ENCODE measurements at places on chromosomes 3 and 15. TPM values are rescaled to one million over a fixed set of nuclear protein-coding genes. Genes with fewer than 3 reads are reported as not detected.
A peak's percentile ranks its signal among the peaks of the same experiment; 100 is the strongest.

DNA sequence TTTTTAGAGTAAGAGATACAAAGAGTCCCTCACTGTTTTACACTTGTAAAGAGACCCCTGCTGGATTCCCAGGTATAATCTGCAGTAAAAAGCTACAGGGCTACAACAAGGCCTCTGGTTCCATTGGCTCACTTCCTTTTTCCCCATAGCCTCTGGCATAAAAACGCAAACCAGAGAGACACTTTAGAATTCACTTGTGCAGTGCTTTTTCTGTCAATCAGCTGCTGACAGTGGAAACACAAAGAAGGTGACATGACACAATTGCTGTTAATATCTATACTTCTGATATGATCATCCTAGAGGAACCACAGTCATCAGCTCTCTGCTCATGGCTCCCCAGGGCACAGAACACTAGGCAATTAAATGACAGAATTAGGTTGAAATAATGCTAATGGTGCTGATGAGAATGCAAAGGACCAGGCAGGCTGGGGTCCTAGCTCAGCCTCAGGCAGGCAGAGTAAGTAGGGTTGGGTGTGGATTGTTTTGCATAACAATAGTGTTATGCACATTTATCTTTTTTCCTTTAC is 667.9 kb upstream of the CFAP20DC start:
- no peak for DNase-seq

DNA sequence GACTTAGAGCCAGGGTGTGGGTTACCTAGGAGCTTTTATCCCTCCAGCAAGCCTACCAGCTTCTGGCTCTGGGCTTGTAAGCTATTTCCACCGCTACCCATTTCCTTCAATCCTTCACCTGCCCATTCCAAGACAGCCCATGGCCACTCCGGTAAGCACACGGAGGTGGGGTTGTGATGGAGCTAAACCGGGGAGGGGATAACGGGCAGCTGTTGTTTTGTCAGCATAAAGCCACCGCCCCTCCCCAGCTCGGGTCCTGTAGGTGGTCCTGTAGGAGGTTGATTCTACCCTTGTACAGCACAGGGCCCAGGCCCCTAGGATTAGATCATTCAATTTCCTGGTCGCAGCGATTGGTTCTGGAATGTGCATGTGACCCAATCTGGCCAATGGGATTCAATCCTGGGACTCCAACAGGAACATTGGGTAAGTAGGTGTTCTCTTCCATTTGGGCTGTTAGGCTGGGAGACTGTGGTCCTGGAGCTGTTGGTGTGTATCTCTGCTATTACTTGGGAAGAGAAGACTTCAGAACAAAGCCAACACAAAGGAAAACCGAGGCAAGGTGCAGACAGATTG is 150.6 kb downstream of the RAB11A start:
- DNase-seq = no peak

DNA sequence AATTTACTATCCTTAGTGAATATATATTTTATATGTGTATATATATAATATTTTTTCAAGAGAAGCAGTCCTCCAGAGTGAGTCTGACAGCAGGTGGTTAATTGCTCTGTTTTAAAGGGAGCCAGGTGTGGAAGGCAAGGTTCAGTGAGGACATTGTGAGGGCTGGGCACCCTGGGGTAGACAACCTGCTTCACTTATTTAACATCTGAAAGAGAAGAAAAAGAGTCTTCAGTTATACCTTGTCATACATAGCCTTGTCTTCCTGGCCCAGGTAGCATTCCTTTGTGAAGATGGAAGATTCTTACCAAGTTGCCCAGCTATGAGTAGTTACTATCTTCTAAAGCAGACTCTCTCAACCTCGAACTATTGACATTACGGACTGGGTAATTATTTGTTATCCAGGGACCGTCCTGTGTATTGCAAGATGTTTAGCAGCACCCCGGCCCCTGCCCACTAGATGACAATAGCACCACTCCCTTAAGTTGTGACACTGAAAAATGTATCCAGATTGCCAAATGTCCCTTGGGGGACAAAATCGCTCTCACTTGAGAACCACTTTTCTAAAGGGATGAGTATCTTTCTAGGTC is 336.0 kb upstream of the TRIM42 start:
- DNase-seq = no peak

DNA sequence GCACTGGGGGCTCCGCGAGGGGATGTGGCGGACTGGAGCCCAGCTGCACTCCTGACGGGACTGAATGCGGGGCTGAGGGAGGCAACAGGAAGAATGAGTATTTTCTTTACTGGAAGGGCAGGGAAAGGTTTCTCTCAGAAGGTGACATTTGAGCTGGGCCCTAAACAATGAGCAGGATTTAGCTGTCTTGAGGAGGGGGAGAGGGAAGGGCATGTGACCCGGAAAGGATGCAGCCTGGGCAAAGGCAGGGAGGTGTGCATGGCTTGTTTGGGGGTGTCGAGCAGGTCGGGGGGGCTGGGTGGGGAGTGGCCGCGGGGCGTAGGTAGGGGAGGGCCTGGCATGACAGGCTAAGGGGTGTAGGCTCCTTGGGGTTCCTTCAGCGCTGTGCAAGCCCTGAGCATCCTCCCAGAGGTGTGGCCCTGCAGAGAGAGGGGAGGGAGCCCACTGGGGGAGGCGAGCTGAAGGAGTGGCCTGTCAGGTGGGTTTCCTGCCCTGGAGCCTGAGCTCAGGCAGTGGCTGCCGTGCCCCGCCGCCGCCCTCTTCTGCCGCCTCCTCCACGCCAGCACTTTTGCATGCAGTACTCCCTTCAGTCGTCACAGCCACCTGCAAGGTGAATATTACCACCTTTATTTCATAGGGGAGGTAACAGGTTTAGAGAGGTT is 17.2 kb upstream of the ANKDD1A start:
- DNase-seq = peak; percentile 39

DNA sequence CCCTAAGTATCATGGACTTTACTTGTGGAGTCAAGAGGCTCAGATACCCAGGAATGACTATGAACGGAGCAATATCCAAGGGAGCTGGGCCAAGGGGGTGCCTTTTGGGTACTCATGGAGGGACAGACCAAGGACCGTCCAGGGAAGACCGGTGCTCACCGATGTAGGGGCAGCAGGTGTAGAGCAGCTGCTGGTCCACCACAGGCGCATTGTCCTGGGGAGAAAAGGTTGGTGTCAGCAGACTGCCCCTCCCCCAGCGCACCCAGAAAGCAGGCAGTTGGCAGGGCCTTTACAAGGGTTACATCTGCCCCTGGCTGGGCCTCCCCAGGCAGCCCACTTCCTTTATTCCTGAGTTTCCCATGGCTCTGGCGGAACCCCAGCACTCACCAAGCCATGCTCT is 7.5 kb downstream of the CDAN1 start:
- no peak for DNase-seq

DNA sequence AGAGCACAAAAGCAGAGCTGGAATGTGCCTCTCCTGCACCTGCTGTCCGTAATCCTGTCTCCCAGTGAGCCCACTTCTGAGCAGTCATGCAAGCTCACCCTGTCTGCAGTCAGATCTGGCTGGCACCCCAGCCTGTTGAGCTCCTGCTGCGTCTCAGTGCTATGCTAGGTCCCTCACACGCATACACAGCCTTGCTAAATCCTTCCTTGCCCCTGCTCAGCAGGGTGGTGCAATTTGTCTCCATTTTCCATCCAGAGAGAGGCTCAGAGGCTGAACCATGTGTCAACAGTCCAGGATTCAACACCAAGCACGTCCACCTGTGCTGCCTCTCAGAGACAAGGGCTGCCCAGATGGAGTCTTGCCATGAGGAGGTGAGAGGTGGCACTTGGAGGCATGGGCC is 11.0 kb downstream of the POMGNT2 start:
- DNase-seq = peak; percentile 79

- DNase-seq = peak; percentile 24
Observed at GRCh38 chr15:88450125-88450798, 16.9 kb downstream of the MRPL46 start.

DNA sequence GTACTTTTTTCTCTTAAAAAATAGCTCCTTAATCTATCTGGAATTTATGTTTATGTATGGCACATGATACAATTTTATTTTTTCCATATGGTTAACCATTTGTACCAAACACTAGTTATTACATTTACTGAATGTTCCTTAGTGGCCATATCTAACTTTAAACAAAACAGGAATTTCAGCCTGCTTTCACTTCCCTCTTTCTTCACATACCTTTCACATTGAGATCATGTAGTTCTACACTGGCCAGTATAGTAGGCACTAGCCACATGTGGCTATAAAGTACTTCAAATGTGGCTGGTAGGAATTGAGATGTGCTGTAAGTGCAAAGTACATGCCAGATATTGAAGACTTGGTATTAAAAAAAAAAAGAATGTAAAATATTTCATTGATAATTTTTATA is 4.7 kb upstream of the RYK start:
- DNase-seq = no peak

GRCh38 chr3:134441821-134442220 is 44.0 kb downstream of the ANAPC13 start:
- DNase-seq = no peak

DNA sequence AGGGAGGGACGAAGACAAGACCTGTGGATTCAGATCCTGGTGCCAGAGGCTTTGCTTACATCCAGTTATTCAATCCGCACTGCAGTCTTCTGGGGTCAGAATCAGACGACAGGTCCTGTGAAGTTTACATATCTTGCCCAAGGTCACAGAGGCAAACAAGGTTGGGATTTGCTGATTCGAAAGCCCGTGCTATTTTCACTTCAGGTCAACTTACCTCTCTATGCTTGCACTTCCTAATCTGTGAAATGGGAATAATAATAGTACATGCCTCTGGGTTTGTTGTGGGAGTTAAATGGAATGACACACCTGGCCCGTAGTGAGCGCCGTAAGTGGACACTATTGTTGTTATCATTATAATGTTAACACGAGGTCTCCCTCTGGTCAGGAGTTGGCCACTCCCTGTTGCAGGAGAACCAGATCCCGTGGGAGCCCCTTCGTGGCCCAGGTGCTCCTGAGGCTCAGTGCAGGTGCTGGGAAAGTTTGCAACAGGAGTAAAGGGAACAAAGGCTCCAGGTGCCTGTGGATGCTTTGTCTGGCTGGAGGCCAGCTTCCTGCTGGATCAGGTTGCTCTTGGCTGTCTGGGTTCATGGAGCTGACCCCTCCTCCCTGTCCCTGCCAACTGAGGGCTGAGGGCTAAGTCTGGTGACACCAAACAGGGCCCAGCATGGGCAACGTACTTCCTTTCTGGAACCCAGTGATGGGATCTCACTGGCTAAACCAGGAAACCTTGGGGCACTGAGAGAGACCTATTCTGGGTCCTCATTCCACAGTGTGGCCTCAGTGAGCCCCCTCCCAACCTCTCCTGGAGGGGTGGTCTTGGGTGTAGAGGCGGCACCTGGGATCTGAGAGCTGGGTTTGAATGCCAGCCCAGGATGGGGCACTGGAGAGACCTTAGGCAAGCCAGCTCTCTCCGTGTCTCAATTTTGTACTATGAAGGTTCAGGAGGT is 40.1 kb upstream of the SEMA4B start:
- peak; percentile 94 for DNase-seq

DNA sequence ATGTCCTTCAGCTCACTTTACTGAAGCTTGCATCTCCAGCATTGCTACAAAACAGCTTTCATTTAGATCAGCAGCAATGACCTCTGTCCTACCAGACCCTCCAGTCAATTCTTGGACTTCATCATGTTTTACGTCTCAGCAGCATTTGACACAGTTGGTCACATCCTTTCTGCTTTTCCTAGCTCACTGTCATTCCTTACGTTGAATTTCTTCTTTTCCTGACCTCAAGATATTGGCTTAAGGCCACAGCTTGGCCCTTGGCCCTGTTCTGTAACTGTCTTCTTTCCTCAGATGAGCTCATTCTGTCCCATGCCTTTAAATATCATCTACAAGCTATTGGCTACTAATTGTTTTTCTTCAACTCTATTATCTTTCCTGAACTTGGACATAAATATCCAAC is 576.2 kb upstream of the KCNMB2 start:
- DNase-seq = no peak

DNA sequence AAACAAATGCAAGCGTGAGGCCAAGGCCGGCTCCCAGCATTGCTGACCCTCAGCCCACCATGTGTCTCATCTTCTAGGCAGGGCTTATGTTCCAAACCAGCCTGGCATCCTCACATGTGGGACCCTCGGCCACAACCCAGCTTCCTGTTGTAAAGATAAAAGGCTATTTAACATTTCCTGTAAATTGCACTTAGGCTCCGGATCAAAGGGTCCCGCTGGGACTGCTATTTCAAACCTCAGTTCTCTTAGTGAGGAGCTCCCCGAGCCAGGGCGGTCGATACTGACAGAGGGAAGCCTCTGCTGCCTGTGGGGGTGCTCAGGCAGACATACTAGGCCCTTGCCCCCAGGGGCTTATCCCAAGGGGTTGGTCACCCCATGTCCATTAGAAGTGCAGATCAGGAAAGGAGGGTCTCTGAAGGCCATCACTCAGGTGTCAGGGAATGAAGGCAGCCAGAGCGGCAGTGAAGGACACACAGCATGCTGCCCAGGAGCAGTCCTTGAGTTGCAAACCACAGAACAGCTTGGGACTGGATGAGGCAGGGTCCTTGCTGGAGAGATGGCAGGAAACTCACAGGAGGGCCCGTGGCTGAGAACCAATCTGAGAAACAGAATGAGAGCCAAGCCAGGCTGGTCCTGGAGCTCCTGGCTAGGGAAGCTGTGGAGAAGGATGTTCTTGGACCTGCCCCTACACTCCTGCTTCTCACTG is 239.9 kb downstream of the TLE3 start:
- DNase-seq = no peak

GRCh38 chr3:41041462-41041861 is 157.8 kb upstream of the CTNNB1 start:
- DNase-seq = no peak

DNA sequence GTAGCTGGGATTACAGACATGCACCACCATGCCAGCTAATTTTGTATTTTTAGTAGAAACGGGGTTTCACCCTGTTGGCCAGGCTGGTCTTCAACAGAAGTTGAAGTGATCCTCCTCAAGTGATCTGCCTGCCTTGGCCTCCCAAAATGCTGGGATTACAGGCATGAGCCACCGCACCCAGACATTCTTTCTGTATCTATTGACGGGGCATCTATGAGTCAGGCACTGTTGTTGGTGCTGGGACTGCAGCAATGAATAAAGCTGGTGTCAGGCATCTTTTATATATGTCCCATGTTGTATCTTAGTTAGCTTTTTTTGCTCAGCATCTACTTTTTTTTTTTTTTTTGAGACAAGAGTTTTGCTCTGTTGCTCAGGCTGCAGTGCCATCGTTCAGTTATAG is 47.6 kb upstream of the ULK4 start:
- DNase-seq = no peak

GRCh38 chr3:19960696-19961095 is 13.8 kb downstream of the RAB5A start:
- DNase-seq = no peak

DNA sequence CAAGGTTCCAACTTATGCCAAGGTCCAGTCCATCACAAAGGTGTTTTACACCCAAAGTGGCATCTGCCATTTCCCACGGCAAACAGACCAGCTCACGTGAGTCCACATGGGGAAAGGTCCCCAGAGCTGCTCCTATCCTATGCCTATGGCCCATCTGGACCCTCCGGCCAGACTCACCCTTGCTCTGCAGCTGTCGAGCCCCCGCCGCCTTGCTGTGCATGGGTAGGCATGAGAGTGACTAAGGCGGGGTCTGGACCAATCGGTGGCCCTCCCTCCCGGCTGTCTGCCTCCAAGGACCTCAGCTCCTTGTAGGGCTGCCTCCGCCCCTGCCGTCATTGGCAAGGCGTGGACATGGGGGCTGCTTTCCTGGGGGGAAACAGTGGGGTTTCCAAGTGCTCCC is 26.9 kb downstream of the DNASE1L3 start:
- DNase-seq = peak; percentile 28

Gene SLC7A14
- 0.34 TPM for total RNA-seq

Gene FRMD5
- 0.24 TPM for total RNA-seq

Gene NUTM1
- total RNA-seq = not detected

Gene RNF123
- total RNA-seq = 32.9 TPM

Gene AADACL2
- not detected for total RNA-seq

Gene KLHL6
- total RNA-seq = 2.7 TPM

Gene CD276
- 22.6 TPM for total RNA-seq

Gene HYKK
- total RNA-seq = 9.2 TPM

Gene NR1I2
- total RNA-seq = 0.67 TPM
